Inflammatory macrophage treated with lipopolysaccharide for 1 hour (primary cell): ENCODE measurements at places on chromosomes 2 and 18.

- no peak for DNase-seq
Measured at GRCh38 chr2:240983996-240984498, 14.4 kb upstream of the SNED1 start.

GRCh38 chr2:182404975-182405561 is 21.8 kb downstream of the PDE1A start:
- no peak for DNase-seq

DNA sequence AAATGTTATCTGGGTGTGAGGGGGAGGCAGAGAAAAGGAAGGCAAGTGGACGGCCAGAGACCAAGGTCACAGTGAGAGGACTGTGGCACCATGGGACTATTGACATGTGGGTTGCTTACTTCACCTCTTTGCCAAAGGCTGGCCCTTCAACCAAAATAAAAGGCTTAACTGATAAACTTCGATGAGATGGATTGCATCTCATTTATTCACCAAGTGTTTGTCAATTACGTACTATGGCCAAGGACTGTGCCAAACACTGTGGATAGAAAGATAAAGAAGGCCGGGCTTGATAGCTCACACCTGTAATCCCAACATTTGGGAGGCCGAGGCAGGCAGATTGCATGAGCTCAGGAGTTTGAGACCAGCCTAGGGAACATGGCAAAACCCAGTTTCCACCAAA is 98.7 kb upstream of the CCBE1 start:
- no peak for DNase-seq

DNA sequence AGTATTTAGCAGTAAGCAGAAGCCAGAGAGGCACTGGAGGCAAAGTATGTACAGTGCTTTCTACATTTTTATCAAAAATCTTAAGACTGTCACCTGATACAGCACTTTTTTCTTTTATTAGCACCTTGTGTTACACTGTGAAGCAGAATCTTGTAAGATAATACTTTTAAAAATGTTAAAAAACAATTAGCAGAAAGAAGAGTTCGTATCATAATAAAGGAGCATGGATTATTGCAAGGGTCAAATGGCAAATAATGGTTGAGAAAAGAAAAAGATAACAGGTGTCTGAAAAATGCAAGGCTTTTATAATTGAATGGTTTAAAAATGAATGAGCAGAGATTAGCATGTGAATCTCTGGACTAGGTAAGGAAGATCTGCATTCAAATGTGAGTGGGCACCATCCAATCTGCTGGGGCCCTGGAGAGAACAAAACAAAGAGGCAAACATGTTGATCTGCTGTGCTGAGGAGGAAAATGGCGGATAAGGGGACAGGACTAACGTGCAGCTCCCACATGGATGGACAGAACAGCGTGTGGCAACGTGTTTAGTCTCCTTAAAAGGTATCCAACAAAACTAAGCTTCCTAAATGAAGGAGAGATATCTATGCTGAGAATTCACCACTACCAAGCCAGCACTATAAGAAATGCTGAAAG is 9.5 kb downstream of the CEBPZOS start:
- no peak for DNase-seq

GRCh38 chr2:186687807-186688211 is 6.1 kb upstream of the FAM171B start:
- peak; percentile 16 for DNase-seq

DNA sequence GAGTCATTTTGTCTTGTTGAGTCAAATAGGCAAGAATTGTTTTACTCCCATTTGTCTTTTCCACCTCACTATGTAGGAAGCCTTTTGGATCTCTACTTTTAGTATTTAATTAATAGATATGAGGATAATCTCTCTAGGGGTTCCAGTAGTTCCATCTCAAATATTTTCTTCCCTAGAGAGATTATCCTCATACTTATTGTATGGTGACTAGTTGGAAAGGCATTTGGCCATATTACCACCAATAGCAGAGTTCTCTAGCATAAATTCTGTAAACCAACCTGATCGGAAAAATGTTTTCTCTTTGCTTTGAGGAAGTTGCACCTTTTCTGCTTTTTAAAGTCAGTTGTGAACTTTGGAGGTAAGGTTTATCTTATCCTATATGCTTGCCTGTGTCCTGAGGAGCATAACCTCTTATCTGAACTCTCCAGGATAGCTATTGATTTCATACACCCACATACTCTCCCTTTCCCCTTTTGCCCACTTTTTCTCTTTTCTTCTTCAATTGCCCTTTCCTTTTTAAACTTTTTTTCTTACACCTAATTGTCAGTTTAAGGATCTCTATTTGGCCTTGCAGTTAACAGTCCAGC is 100.8 kb downstream of the GALNT1 start:
- no peak for DNase-seq

- no peak for DNase-seq
Measured at GRCh38 chr2:38898256-38898655, 8.6 kb downstream of the ARHGEF33 start.

DNA sequence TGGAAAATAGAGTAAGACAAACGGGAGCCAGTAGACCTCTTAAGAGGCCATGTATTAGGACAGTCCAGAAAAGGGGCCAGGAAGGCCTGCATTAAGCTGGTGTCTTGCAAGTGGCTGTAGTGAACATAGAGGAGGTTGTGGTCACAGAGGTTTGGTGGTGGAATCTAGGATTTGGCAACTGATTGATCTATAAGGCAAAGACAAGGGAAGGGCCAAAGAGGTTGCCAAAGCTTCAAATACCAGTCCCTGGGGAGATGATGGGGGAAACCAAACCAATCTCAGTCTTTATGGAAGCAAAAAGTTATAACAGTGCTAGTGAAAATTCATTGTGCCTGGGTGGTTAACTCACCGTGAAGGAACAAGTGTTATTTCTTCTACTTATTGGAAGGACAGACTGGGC is 28.7 kb upstream of the RTN4 start:
- no peak for DNase-seq

- DNase-seq = no peak
Measured at GRCh38 chr2:168378960-168379669, 77.0 kb upstream of the CERS6 start.

GRCh38 chr18:31636387-31636786 is 44.7 kb downstream of the TTR start:
- DNase-seq = no peak

DNA sequence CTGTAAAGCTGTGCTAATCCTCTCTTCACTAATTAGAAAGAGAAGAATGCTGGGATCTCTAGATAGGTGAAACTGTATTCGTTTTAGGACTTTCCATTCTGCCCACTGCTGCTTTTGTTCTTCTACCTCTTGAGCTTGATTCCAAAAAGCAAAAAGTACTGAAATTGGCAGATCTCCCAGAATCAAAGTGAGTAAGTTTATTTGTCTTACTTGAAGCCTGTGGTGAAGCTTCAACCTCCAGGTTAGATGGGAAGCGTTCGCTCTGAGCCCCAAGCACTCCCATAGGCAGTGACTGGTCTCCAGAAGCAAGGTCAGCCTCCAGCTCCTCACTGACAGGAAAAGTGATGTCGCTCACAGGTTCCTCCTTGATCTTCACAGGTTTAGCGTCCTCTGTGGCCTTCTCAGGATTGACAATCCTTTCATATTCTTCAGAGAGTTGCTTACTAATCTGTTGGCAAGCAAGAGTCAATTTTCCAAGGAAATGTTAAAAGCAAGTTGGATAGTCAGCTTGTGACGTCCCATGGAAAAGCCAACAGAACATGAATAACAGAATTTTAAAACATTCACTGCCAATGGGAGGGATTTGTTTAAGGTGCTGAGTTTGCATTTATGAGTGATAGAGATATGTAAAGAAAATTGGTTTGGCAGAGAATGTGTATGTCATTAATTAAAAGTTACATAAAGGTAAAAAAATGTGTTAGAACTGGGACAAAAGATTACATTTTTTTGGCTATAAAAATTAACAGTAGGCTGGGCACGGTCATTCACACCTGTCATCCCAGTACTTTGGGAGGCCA is 8.1 kb downstream of the SUPT7L start:
- DNase-seq = no peak

GRCh38 chr18:31648458-31648857 is 35.9 kb downstream of the B4GALT6 start:
- DNase-seq = no peak
